Activated T-cell treated with anti-CD3 and anti-CD28 coated beads for 1 hour (primary cell): ENCODE measurements at places on chromosomes 2 and 18.

- no peak for DNase-seq
These were observed 347.2 kb upstream of the TNP1 start for GRCh38 chr2:217206907-217207698.

- DNase-seq, result no peak
These were observed 161.5 kb downstream of the GALNT3 start for GRCh38 chr2:165632594-165632993.

DNA sequence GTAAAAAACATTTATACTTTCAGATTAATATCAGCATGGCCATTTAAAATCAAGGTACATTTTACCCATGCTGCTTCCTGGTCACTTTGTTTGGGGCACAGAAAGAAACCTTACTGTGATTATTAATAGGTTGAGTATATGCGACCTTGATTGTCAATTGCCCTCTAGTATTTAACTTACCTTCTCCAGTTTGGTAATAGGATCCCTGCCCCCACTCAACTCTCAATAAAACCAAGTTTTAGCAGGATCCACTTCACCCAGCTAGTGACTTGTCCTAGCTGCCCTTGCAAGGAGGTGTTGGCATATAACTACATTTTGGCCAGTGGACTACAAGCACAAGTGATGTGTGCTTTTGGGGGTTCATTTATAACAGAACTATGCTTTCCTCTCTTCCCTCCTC, 34.3 kb downstream of the FANCL start:
- no peak for DNase-seq

DNA sequence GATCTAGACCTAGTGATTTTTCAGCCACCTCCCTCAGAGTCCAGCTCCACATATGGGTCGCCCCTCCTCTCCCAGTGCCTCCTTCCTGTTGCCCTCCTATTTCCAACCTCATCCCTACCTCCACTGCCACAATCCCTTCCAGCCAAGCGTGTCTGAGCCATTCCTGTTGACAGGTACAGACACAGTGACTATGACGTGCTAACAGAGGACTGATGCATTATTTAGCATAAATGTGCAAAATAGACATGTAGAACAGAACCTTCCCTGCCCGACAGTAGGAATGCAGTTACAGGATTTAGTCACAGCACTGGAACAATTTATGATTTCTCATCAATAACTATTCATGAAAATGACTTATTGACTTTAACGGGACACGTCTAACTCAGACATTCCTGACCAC, 84.4 kb upstream of the PPP1CB start:
- DNase-seq, result no peak

GRCh38 chr2:119650846-119651370, 28.1 kb upstream of the TMEM177 start:
- no peak for DNase-seq

GRCh38 chr18:72601481-72601880, 57.3 kb upstream of the CBLN2 start:
- no peak for DNase-seq

DNA sequence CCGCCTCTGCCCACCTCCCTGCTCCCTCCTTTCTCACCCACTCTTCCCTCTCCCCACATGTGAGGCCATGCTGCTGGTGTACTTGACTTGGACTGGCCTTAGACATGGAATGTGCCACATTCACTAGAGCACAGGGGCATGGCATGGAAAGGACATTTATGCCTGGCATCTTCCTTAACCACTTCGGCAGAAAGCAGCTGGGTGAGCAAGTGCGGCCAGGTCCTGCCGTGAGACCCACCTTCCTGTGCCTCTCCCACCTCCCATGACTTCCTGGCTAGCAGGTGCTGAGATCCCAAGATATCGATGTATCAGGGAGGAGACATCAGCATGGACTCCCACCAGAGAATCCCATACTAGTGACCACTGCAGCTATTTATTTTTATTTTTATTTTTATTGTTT, 13.0 kb downstream of the GPR55 start:
- DNase-seq, result no peak

- no peak for DNase-seq
These were observed 987 bp upstream of the SMIM21 start for GRCh38 chr18:75428490-75428889.

DNA sequence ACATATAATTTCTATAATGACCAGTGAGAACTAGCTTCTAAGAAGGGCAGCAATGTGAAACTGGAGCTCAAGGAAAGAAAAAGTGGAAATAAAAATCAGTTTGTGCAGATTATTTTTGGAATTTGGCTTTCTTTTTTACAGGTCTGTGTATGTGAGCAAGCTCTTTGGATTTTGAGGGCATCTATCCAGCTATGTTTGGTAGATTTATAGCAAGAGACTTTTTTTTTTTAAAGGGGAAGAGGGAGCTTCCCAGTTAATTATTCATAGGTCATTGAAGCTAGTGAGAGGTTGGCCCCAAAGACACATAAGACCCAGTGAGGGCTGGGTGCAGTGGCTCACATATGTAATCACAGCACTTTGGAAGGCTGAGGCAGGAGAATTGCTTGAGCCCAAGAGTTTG, 24.0 kb upstream of the COLEC12 start:
- no peak for DNase-seq

DNA sequence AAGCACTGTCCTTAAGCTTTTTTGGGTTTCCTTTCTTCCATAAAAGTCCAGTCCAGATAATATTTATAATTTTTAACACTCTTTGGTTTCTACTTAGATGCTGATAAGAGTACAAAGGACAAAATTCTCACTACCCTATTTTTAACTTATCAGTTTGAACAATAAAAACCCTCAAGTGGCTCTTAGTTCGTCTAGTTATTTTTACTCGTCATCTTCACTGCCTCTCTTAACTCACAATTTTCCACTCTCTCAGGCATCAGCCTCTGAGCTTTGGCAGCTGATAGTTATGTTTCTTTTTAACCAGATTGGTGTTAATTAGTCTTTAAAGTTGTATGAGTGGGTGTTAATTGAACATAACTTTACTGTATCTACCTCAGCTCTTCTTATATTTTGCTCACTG, 517.1 kb upstream of the SYT4 start:
- DNase-seq, result no peak

DNA sequence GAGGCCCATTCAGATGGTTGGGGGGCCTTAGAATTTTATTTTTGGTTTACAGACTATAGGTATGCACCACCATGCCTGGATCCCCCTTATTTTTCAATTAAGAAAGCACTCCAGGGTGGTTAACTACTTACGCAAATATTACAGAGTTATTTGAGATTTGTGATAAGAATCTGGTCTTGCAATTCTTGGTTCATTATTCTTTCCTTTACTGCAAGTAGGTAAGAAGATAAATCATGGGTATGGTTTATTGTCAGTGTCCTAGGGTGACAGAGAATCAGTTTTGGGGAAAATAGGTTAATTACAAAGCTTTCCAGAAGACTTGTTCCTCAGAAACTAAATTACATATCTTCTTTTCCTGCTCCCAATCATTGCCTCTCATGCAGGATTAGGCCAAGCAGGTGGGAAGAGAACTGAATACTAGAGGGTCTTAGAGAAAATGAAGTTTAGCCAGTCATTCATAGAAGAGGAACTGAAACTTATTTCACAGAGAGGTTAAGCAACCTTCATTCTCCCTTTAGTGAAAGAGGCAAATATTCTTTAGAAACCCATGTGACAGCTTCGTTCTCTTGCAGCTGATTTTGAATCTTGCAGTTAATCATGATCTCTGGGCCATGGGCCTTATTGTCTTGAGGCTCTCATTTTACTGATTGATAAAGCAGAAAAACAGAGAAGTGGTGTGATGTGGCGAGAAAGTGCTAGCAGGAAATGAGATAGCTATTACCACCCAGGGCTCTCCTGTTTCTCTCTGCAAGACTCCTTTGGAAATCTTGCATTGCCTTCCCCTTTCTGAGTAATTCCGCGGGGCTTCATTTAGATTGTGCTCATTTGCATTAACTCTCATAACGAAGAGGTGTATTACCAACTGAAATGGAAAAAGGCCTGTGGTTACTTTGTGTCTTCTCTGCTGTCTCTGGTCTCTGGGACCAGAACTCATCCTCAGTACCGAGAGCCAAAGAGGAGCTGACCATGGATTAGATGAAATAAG, 44.8 kb upstream of the ARHGAP25 start:
- DNase-seq, result no peak

GRCh38 chr2:120425014-120425413, 79.1 kb downstream of the INHBB start:
- no peak for DNase-seq

DNA sequence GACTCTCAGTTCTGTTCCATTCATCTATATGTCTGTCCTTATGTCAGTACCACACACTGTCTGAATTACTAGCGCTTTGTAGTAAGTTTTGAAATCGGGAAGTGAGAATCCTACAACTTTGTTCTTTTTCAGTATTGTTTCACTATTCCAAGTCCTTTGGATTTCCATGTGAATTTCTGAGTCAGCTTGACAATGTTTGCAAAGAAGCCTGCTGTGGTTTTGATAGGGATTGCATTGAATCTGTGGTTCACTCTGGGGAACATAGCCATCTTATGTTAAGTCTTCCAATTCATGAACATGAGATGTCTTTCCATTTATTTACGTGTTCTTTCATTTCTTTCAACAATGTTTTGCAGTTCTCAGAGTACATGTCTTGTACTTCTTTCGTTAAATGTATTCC, 15.0 kb downstream of the SLC3A1 start:
- DNase-seq, result no peak

- no peak for DNase-seq
These were observed 435.7 kb downstream of the LRRTM4 start for GRCh38 chr2:77086478-77086877.

- no peak for DNase-seq
These were observed 315.1 kb downstream of the MTX2 start for GRCh38 chr2:176584333-176584732.

DNA sequence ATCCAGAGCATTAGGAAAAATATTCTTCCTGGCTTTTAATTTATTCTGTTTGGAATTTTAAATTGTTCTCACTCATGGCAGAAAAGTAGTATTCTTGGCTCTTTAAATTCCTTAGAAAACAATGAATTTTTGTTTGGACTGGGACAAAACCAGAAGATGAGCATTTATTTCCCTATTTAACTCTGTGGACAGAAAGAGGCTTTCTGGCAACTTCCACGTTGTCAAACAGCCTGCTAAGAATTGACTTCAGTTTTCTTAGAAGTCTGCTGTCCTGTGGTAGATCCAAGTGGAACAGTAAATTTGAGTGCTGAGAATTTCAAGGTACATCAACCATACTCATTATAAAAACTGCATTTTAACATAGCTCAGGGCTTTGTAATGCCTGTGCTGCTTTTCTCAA, 83.8 kb downstream of the MGAT5 start:
- no peak for DNase-seq

GRCh38 chr2:239531456-239532241, 130.8 kb upstream of the HDAC4 start:
- no peak for DNase-seq

GRCh38 chr18:58454406-58455061, 174.4 kb downstream of the ALPK2 start:
- DNase-seq, result no peak

- DNase-seq, result no peak
These were observed 45.5 kb downstream of the SERPINB7 start for GRCh38 chr18:63820694-63821093.

DNA sequence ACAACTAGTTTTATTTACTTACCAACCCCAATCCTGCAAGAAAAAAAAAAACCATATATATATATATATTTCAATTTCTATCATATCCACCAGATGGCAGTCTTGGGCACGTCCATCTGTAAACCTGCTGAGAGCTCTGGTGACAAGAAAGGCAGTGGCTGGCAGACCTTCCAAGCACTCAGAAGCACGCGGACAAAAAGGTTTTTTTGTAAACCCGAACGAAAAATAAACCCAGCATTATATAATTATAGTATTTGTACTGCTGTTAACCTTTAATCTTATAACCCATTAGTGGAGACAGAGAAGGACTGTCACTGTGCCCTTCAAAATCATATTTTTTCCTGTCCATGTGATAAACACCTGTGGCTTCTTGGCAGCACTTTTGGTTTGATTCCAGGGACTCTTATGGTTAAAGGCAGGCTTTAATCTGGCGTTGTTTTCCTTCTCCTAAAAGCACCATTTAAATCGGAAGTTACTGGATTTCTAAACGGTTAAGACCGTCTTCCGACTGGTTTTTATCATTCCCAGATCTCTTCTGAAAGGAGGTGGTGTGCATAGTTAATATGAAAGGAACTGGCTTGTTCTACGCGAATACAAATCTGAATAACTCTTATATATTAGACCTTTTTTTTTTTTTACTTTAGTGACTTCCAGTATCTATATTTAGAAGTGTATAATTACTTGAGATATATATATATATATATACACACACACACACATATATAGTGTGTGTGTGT, 31.0 kb upstream of the SLC3A1 start:
- peak; percentile 25 for DNase-seq

DNA sequence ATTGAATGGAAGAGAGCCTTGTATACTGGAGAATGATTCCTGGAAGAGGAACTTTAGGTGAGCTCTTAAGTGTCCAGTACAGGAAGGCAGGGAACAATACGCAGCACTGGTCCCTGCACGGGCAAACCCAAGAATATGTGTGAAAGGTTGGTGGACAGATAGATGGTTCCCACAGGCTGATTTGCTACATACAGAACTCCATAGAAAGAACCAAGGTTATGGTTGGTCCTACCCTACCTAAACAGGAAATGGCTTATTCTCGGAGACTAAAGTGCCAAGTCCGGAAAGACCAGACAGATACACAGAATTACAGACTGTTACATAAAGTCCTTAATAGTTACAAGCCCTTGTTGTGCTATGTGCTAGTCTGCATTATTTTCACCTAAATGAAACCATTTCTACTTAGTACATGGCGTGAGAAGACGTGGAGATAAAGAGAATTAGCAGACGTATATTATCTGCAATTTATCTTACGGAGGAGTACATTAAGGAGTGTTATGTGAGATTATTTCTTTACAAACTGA, 1.2 kb downstream of the REV1 start:
- no peak for DNase-seq

GRCh38 chr2:43049836-43050801, 176.3 kb downstream of the ZFP36L2 start:
- DNase-seq, result no peak

- DNase-seq, result no peak
These were observed 208.4 kb upstream of the MEX3C start for GRCh38 chr18:51405683-51406477.

DNA sequence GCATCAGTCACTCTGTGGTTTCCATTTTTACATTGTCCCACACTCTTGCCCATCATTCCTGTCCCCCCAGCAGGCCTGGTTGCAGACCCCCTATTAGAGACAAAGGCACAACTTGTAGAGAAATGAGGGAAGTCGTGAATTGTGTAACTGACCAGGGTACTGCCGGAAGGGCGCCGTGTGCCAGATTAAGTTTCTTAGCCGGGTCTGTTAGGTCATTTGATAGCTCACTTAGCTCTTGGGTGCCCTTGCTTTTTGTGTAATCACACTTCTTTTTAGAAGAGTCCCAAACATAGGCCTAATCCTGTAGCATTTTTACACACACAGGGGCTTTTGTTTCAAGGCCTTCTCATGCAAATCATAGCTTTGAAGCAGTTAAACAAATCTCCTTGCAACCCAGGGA, 87.2 kb downstream of the CTAGE1 start:
- DNase-seq, result no peak

GRCh38 chr2:119859528-119859927, 99.8 kb downstream of the PTPN4 start:
- DNase-seq, result no peak

- no peak for DNase-seq
These were observed 323.1 kb downstream of the KCNJ3 start for GRCh38 chr2:155021618-155022017.
